ENCODE measurements at places on chromosomes 2 and 18. TPM values are rescaled to one million over a fixed set of nuclear protein-coding genes. Genes with fewer than 3 reads are reported as not detected.

GRCh38 chr2:3476321-3476984 is 42.9 kb downstream of the ADI1 start:
- H3K27ac ChIP-seq = no peak overlapping the region
- H3K4me1 ChIP-seq = no peaks in the 10 kb centered on the region
- no peaks in the 10 kb centered on the region for H3K27me3 ChIP-seq
- H3K36me3 ChIP-seq = no peaks in the 10 kb centered on the region

DNA sequence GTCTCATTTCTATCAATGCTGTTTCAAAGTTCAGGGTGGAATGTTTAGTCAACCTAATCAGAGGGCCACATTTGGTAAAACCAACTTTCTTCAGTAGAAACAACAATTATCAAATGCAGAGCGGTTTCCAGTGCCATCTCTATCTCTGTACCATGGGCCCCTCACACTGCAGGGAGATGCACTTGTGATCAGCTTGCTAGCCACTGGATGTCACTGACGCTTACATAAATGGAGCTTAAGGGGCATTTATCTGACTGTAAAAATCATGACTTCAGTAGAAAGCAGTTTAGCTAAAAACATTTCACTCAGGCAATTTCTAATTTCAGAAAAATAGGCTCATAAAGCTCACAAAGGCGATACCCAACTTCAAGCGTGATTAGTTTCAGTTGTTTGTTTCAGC is 678.0 kb downstream of the ZEB2 start:
- no peak for DNase-seq
- H3K4me1 ChIP-seq = no peaks in the 10 kb centered on the region
- H3K36me3 ChIP-seq = no peaks in the 10 kb centered on the region
- H3K27ac ChIP-seq = no peak overlapping the region
- H3K27me3 ChIP-seq = no peaks in the 10 kb centered on the region
- no peak overlapping the region for H3K4me3 ChIP-seq

The SERPINB10 gene
- 0.30 TPM for polyA plus RNA-seq

GRCh38 chr2:216636551-216637450 is 3.6 kb downstream of the IGFBP2 start:
- H3K4me3 ChIP-seq = no peak overlapping the region
- no peaks in the 10 kb centered on the region for H3K4me1 ChIP-seq

DNA sequence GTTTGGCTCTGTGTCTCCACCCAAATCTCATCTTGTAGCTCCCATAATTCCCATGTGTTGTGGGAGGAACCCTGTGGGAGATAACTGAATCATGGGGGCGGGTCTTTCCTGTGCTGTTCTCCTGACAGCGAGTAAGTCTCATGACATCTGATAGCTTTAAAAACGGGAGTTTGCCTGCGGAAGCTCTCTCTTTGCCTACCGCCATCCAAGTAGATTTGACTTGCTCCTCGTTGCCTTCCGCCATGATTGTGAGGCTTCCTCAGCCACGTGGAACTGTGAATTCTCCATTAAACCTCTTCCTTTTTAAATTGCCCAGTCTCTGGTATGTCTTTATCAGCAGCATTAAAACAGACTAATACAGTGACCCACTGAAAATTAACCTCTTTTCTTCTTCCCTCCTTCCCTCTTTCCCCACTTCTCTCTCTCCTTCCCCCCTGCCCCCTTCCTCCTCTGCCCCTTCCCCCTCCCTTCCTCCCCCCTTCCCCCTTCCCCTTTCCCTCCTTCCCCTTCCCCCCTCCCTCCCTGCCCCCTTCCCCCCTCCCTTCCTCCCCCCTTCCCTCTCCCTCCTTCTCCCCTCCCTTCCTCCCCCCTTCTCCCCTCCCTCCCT is 818.8 kb downstream of the SLC4A3 start:
- H3K4me1 ChIP-seq = no peaks in the 10 kb centered on the region
- no peaks in the 10 kb centered on the region for H3K36me3 ChIP-seq
- no peaks in the 10 kb centered on the region for H3K27me3 ChIP-seq
- no peak for DNase-seq
- H3K27ac ChIP-seq = no peak overlapping the region

The RESP18 gene
- polyA plus RNA-seq = not detected

GRCh38 chr2:68709421-68709911 is 25.1 kb upstream of the ARHGAP25 start:
- no peaks in the 10 kb centered on the region for H3K4me1 ChIP-seq
- DNase-seq = peak; percentile 47
- H3K27me3 ChIP-seq = no peaks in the 10 kb centered on the region
- no peak overlapping the region for H3K4me3 ChIP-seq
- no peak overlapping the region for H3K27ac ChIP-seq

GRCh38 chr2:215428060-215428910 is 7.6 kb downstream of the FN1 start:
- no peak overlapping the region for H3K27ac ChIP-seq
- peaks cover 13% of the 10 kb centered on the region for H3K4me1 ChIP-seq
- H3K36me3 ChIP-seq = peaks cover 39% of the 10 kb centered on the region
- no peak for DNase-seq

The DAW1 gene
- 1.1 TPM for polyA plus RNA-seq

GRCh38 chr2:71826299-71826698 is 321.4 kb downstream of the CYP26B1 start:
- no peak overlapping the region for H3K27ac ChIP-seq
- DNase-seq = no peak
- H3K4me1 ChIP-seq = no peaks in the 10 kb centered on the region
- H3K27me3 ChIP-seq = no peaks in the 10 kb centered on the region
- no peaks in the 10 kb centered on the region for H3K36me3 ChIP-seq
- H3K4me3 ChIP-seq = no peak overlapping the region
